ENCODE measurements at places on chromosomes 13 and 19. TPM values are rescaled to one million over a fixed set of nuclear protein-coding genes. Genes with fewer than 3 reads are reported as not detected.

DNA sequence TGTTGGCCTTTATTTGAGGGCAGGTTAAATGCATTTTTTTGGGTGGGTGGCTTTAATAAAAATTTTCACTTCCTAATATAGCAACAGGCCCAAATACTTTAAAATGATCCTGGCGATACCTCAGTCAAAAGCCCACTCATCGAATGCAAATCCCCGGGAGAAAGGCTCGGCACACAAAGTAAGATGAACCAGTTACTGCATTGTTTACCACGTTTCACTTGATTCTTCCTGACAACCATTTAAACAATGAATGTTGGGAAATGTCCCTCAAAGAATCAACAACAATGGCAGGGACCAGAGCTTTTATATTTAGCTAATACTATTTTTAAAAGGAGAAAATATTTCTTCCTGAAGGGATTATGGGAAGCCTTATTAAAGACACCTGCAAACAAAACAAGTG is 187.7 kb downstream of the ABCC4 start:
- no peaks in the 10 kb centered on the region for H3K27me3 ChIP-seq
- no peaks in the 10 kb centered on the region for H3K36me3 ChIP-seq
- H3K4me1 ChIP-seq: no peaks in the 10 kb centered on the region

- H3K27me3 ChIP-seq: no peaks in the 10 kb centered on the region
- no peak overlapping the region for H3K4me3 ChIP-seq
- 0 out of 2 replicates have a peak, but pooled peaks cover 3% of the 10 kb centered on the region for H3K4me1 ChIP-seq
Observed at GRCh38 chr13:96783511-96783910, 210.8 kb downstream of the OXGR1 start.

- DNase-seq: no peak
- no peak overlapping the region for H3K27ac ChIP-seq
- H3K27me3 ChIP-seq: no peaks in the 10 kb centered on the region
- 0 out of 2 replicates have a peak overlapping the region, but pooled peaks have one; percentile 5 for H3K4me3 ChIP-seq
- H3K4me1 ChIP-seq: no peaks in the 10 kb centered on the region
- no peaks in the 10 kb centered on the region for H3K36me3 ChIP-seq
Observed at GRCh38 chr13:67353941-67354340, 123.8 kb upstream of the PCDH9 start.

DNA sequence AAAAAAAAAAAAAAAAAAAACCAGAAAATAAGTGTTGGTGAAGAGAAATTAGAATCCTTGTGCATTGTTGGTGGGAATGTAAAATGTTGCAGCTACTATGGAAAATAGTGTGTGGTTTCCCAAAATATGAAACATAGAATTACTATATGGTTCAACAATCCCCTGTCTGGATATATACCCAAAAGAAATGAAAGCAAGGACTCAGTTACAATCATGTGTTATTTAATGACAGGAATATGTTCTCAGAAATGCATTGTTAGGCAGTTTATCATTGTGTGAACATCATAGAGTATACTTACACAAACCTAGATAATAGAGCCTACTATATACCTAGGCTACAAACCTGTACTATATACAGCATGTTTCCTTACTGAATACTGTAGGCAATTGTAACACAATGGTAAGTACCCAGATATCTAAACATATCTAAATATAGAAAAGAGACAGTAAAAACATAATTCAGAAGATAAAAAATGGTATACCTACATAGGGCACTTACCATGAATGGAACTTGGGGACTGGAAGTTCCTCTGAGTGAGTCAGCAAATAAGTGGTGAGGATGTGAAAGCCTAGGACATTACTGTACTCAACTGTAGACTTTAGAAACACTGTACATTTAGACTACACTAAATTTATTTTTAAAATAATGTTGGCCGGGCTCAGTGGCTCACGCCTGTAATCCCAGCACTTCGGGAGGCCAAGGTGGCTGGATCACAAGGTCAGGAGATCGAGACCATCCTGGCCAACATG is 25.7 kb upstream of the SLC7A1 start:
- H3K27ac ChIP-seq: peak overlapping the region; percentile 66
- no peaks in the 10 kb centered on the region for H3K36me3 ChIP-seq
- H3K27me3 ChIP-seq: no peaks in the 10 kb centered on the region

Gene DZIP1
- 22.8 TPM for total RNA-seq
